Placental pericyte (primary cell): ENCODE measurements at places on chromosomes 5 and 9. TPM values are rescaled to one million over a fixed set of nuclear protein-coding genes. Genes with fewer than 3 reads are reported as not detected.

The CD274 gene
- 6.6 and 25.6 TPM in 2 replicates for total RNA-seq

The AGXT2 gene
- not detected in 2 replicates for total RNA-seq

The ANKRD33B gene
- 1.4 and 3.1 TPM in 2 replicates for total RNA-seq

The HK3 gene
- total RNA-seq: under 0.01 TPM in 1 of 2 replicates, not detected in the other

The RGMB gene
- total RNA-seq: 36.1 and 316 TPM in 2 replicates

The OTP gene
- not detected in 2 replicates for total RNA-seq

The PPP2R2B gene
- total RNA-seq: 0.14 TPM in 1 of 2 replicates, not detected in the other

The BTNL8 gene
- not detected in 2 replicates for total RNA-seq

The HTR4 gene
- total RNA-seq: not detected in 2 replicates

The RMRP gene
- 24,654 and 27,284 TPM in 2 replicates for total RNA-seq

The EPB41L4A gene
- total RNA-seq: 0.22 and 0.29 TPM in 2 replicates

The ARHGAP26 gene
- 2.6 and 3.1 TPM in 2 replicates for total RNA-seq

The CNTFR gene
- total RNA-seq: not detected in 2 replicates

The ENHO gene
- 0.14 TPM in 1 of 2 replicates, not detected in the other for total RNA-seq

The FOXD4L5 gene
- total RNA-seq: 0.14 TPM in 1 of 2 replicates, not detected in the other

The GABRA1 gene
- total RNA-seq: not detected in 2 replicates

The IL3 gene
- total RNA-seq: not detected in 2 replicates

The IFNA21 gene
- not detected in 2 replicates for total RNA-seq
